ENCODE measurements at places on chromosomes 12 and 14. TPM values are rescaled to one million over a fixed set of nuclear protein-coding genes. Genes with fewer than 3 reads are reported as not detected.

GRCh38 chr12:98894412-98895085, 249.5 kb downstream of the APAF1 start:
- no peak for DNase-seq

DNA sequence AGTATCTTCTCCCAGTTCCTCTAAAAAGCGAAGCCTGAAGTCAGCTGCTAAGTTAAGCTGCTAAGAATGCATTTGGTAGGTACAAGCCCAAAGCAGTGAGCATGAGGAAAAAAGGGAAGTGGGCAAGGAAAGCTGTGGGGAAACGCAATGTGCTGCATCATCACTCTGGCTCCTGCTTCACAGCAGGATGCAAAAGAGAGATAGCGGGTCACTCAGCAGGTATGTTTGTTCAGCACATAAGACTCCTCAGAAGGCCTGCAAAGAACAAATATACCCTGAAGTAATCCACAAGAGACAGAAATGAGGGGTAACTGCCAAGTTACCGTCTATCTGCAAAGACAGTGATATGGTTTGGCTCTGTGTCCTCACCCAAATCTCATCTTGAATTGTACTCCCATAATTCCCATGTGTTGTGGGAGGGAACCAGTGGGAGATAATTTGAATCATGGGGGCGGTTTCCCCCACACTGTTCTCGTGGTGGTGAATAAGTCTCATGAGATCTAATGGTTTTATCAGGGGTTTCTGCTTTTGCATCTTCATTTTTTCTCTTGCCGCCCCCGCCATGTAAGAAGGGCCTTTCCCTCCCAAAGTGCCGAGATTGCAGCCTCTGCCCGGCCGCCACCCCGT, 127.4 kb upstream of the EGLN3 start:
- no peak for DNase-seq

DNA sequence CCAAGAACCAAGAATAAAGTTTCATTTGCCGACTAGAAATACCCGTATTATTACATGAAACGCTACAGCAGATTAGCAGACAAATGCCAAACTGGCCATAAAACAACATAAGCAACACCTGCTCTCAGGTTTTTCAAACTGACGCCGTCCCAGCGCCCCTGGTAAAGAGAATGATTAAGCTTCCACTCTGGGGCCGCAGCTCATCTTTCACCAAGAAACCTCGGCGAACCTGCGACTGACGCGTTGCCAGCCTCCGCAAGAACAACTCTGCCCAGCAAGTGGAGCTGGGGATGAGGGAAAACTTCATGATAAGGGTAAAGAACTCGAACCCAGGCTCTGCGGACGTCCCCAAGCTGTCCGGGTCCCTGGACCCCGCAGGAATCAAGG, 530 bp downstream of the ARL1 start:
- no peak for DNase-seq

GRCh38 chr12:132099739-132100138, 44.4 kb downstream of the DDX51 start:
- DNase-seq = no peak

GRCh38 chr14:70665448-70666360, 24.0 kb downstream of the TTC9 start:
- DNase-seq = no peak

- DNase-seq = no peak
These were observed 32.1 kb upstream of the ARID2 start for GRCh38 chr12:45697371-45697770.

- DNase-seq = no peak
These were observed 333.4 kb upstream of the ATXN7L3B start for GRCh38 chr12:74204236-74204635.

- DNase-seq = peak; percentile 9
These were observed 133.5 kb downstream of the FOXN3 start for GRCh38 chr14:89283327-89284060.

DNA sequence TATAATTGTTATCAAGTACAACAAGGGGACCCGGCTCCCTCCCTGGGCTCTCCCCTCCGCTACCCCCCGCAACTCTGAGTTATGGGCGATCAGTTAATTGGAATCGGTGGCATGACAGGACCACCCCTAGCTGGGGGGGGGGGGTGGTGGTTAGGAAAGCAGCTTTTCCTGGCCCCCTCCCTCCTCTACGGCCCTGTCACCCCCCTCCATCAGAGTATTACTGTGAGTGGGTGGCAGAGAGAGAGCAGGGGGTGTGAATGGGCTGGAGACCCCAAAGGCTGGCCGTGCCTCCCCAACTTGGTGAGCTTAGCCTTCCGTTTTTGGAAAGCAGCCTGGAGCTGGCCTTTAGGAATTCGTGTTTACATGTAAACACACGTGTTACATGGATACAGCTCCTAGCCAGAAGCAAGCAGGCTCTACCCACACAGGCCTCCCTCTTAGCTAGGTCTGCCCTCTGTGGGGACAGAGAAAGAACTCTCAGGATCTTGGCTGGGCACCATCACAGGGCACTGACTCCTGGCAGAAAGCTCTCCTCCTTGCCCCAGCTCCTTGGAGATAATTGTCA, 1.1 kb upstream of the HOXC4 start:
- no peak for DNase-seq

GRCh38 chr12:22443379-22444316, 100.7 kb downstream of the C2CD5 start:
- DNase-seq = peak; percentile 37

DNA sequence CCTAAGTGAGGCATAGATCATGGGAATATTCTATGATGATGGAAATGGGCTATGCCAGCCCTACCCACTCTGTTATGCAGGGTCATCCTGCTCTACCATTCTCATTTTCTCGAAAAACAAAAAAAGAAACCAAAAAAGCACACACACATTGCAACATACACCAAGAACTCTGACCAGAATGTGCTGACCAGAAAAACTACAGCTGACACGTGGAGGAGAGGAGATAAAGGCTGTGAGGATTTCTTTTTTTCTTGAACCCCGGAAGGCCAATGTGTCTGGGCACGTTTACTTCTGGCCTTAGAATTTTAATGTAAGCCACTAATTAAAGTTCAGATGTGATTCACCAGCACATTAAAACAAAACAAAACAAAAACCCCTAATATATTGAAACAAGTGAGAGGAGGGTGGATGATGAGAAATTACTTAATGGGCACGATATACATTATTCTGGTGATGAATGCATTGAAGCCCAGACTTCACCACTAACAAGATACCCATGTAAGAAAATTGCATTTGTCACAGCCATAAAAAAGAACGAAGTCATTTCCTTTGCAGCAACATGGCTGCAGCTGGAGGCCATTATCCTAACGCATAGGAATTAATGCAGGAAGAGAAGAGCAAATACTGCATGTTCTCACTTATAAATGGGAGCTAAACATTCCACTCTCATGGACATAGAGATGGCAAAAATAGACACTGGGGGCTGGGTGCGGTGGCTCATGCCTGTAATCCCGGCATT, 66.3 kb upstream of the PLEKHG3 start:
- DNase-seq = no peak

DNA sequence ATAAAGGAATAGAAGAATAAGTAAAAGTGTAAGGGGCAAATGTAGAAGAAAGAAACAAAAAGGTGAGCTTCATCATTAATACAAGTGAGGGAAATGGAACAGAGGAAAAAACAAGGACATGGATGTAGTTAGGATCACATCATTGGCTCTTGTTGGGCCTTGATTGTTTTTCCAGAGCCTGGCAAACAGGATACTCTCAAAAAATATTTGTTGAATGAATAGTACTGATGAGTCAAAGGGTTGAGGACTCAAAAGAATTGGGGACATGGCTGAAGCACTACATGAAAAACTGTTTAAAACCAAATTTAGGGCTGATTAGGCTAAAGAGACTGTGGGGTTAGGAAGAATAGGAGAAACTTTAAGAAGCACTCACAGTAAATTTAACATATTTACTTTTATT, 11.4 kb upstream of the SRP54 start:
- no peak for DNase-seq

DNA sequence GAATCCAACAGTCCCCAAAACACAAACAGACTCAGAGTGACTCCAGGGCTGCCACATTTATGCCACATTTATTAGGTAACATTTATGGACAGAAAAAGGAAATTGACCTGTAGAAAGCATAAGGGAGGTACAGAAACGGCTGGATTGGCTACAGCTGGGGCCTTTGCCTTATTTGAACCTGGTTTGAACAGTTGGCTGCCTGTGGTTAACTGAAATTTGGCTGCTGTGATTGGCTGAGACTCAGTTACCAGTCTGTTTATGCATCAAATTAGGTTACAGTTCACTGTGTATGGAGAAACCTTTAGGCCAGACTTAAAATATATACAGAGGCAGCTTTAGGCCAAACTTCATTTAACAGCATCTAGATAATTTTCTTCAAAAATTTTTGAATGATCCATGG, 27.8 kb upstream of the PCNX1 start:
- no peak for DNase-seq

DNA sequence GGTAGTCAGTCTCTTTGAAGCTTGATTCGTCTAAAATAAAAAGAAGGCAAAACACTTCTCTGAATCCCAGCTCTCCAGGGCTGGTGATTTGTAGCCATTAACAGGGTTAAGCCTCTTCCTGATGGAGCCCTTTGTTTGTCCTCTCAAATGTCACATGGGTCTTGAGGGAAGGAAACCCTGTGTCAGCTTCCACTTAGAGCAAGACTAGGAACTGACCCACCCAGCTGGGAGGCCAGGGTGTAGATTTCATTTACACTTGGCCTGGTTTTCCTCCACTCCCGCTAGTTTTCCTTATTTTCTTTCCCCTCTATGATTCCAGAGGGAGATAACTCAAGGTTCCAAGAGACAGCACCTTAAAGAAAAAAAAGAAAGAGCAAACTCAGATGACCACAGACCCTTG, 230.5 kb upstream of the EGLN3 start:
- no peak for DNase-seq

DNA sequence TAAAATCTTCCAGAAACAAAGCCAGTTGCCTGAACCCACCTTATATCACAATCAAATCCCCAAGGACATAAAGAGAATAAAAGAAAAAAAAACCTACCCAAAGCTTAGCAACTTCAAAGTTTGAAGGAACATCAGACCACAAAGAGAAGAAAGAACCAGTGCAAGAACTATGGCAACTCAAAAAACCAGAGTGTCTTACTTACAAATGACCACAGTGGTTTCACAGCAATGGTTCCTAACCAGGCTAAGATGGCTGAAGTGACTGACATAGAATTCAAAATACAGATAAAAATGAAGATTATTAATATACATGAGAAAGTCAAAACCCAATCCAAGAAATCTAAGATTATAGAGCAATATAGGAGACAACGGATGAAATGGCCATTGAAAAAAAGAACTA, 56.7 kb downstream of the APOBEC1 start:
- DNase-seq = no peak

GRCh38 chr14:106268013-106268727, 741.8 kb downstream of the TMEM121 start:
- DNase-seq = peak; percentile 69

GRCh38 chr12:57454566-57455373, at the start of gene INHBE:
Gene INHBE, plus strand, starts transcription at chr12:57455307. Its CDS starts 230 bp downstream, at chr12:57455537.
- DNase-seq = no peak

DNA sequence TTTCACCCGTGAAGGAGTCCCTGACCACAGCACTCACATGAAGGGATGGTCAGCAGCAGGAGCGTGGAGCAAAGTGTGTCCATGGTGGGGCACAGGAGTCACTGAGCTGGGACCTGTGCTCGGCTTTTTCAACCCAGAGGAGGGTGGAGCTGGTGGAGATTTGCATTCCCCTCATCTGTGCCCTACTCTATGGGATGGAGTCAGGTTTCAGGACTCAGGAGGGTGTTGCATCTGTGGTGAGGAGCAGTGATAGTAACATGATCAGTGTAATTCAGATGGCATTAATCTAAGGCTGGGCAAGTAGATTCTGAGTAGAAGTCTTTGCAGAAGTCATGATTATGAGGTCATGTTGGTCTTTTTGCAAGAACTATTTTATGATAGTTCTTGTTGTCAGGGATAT, 511.9 kb downstream of the TMEM121 start:
- no peak for DNase-seq

GRCh38 chr12:54417712-54418440, 1.2 kb downstream of the ITGA5 start:
- DNase-seq = no peak

DNA sequence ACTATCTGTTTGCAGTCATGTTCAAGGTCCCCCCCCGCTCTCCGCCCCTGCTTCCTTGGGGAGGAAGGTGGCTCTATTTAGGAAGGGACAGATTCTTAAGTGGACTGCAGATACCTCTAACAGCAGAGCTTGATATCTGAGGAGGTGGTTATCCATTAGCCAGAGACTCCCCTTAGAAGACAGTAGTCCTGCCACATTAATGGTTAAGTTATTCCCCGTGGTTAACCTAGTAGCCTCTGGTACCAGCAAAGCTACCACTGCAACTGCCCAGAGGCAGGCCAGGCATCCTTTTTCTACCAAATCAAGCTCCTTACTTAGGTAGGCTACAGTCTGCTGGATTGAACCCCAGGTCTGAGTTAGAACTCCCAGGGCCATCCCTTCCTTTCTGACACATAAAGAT, 162.1 kb upstream of the AVPR1A start:
- DNase-seq = no peak

DNA sequence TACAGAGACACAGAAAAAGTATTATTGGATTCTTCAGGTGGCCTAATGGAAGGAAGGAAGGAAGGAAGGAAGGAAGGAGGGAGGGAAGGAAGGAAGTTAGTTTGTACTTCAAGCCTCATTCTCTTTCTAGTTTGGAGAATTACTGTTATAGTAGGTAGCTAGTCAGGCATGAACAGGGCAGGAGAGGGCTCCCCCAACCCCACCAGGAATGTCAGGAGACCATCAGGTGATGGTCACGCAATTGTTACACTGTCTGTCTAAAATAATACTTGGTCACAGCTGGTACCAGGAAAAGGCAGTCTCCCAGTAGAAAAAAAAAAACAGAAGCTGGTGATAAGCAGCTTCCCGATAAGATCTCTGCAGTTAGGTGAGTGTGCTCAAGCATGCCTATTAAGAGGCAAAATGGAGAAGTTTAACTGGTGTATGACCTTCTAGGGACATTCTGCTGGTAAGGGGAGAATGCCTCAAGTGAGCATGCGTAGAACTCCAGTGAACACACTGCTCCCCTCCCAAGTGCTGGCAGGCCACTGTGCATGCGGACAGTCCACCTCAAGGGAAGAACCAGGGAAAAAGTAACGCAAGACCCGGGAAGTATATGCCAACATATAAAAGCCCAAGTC, 358.4 kb upstream of the SOX5 start:
- no peak for DNase-seq

DNA sequence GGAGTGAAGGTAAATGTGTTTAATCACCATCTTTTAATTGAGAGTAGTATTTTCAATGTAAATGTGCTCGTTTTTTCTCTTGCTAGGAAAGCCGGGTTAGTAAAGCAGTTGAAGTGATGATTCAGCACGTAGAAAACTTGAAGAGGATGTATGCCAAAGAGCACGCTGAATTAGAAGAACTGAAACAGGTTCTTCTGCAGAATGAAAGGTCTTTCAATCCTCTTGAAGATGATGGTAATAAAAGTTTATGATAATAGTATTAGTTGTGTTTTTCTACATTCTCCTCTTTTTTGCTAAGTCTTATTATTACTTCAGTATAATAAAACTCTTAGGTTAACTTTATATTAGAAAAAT, 93.9 kb downstream of the DNAI7 start:
- DNase-seq = no peak

- DNase-seq = no peak
These were observed 11.2 kb upstream of the DYNC1H1 start for GRCh38 chr14:101953151-101953550.

Gene ISM2
- total RNA-seq = not detected

Gene EFCAB11
- 6.0 TPM for total RNA-seq

Gene DDX51
- total RNA-seq = 48.8 TPM

Gene C1S
- 2.4 TPM for total RNA-seq

Gene RBP5
- not detected for total RNA-seq

Gene CCDC177
- 0.08 TPM for total RNA-seq

Gene FAM222A
- 2.4 TPM for total RNA-seq

Gene CAPZA3
- total RNA-seq = not detected

Gene ACSS3
- not detected for total RNA-seq
